Inflammatory macrophage (primary cell): ENCODE measurements at places on chromosomes 16 and 17.

- no peak for DNase-seq
Observed at GRCh38 chr16:8127070-8127469, 463.2 kb downstream of the TMEM114 start.

GRCh38 chr16:11392041-11392581 is 46.9 kb downstream of the RMI2 start:
- no peak for DNase-seq

- DNase-seq = no peak
Observed at GRCh38 chr16:85179344-85180046, 67.2 kb upstream of the CIBAR2 start.

DNA sequence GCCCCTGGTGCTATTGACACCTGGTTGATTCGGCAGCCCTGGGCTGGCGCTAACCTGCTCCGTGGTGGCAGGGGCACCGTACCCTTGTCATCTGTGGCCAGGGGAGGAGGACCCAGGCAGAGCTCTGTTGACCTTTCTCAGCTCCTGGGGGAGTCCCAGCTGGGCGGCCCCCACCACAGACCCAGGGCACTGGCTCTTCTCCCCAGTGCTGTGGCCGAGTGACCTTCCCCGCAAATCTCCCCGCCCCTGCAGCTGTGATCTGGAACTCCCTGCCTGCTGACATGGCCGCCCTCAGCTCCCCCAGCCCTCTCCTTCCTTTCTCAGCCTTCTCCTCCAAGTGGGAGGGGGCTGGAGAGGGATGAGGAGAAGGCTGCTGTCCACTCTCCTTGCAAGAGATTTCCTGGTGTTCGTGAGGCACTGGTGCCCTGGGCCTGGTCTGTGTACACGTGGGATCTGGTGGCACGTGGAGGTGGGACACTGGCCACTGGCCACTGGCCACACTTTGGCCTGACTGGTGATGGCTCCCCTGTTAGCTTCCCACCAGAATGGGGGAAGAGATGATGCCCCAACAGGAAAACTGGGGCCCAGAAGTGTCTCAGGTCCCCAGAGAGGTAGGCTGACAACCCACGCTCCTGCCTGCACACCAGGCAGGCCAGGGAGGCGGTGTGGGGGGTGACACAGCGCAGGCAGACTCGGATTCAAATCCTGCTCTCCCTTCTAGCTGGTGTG is 8.2 kb downstream of the FMNL1 start:
- peak; percentile 47 for DNase-seq

DNA sequence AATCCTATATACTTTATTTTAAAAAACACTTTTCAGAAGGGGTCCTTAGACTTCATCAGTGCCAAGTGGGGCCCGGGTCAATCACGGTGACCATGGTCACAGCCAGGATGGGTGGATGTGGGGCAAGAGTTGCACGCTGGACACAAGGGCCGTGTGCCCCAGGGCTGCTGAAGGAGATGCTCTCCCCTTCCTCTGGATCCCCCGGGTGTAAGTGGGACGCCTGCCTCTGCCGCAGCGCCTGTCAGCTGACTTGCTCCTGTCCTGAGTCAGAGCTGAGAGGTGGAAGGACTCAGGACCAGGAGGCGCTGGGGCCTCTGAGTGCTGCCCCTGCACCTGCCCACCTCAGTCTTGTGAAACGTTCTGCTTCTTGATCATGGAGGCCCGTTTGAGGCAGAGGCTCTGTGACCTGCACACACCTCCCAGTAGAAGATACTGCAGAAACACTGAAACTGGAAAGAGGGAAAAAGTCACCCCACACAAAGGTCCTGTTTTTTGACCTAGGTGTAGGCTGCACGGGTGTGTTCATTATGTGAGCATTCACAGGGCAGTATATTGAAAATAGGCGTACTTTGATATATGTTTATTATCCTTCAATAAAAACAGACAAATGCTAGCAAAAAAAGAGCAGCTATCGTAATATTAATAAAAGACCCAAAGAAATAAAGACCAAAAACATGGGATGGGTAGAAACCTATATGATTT is 40.9 kb upstream of the BAHCC1 start:
- no peak for DNase-seq

DNA sequence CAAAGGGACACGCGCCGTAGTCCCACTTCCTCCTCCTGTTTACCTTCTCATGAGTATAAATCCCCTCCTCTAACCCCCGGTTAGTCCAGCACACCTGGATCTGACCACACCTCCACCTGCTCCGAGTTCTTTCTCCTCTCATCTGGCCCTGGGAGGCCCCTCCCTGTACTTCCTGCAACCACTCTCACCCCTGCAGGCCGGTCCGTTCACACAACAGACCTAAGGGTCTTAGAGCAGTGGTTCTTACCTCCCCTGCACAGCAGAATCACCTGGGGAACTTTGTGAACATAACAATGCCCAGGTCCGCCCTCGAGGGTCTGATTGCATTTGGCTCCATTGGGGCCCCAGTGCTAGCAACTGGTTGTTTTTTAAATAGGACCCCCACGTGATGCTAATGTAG is 24.8 kb downstream of the TMEM114 start:
- no peak for DNase-seq

- DNase-seq = no peak
Observed at GRCh38 chr17:48503747-48504146, 27.1 kb downstream of the HOXB1 start.

- no peak for DNase-seq
Observed at GRCh38 chr17:51257150-51258081, 2.4 kb downstream of the MBTD1 start.

GRCh38 chr17:27414271-27414670 is 42.0 kb upstream of the KSR1 start:
- DNase-seq = peak; percentile 40
